ENCODE measurements at places on chromosomes 4 and X.

DNA sequence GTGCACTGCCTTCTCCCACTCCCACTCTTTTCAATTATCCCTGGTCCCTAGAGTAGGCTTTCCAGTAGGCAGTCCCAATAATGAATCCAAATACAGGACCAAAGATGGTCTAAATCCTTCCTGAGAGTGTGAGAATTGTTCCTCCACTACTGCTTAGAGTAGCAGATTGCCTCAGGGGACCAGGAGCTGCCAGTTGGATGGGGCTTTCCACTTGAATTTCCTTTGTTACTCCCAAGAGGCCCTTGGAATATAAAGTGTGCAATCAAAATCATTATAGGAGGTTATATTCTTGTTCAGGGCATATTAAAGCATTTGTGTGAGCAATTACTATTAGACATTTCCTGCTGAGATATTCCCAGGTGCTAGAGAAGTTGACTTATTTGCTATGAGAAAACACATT lies 156.6 kb upstream of the TLL1 start:
- no peak for DNase-seq

GRCh38 chrX:386239-386767 lies 404 bp downstream of the PPP2R3B start:
- DNase-seq, result no peak

- DNase-seq, result no peak
Measured at GRCh38 chr4:56050625-56051024, 101.9 kb downstream of the CEP135 start.

DNA sequence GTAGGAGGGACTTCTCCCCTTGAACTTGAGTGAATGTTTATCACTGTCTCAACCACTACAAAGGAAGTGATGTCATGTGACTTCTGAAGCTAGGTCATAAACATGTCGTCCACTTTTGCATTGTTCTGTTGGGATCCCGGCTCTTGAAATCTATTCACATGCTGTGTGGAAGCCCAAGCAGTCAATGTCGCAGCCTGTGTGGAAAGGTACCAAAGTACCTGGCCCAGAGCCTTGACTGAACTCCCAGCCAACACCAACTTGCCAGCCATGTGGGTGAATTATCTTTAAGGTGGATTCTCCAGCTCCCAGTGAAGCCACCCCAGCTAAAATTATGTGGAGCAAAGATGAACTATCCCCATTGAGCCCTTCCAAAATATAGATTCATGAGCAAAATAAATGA lies 85.0 kb upstream of the USP38 start:
- DNase-seq, result no peak

- DNase-seq, result no peak
Measured at GRCh38 chr4:26035921-26036320, 121.9 kb downstream of the SMIM20 start.

DNA sequence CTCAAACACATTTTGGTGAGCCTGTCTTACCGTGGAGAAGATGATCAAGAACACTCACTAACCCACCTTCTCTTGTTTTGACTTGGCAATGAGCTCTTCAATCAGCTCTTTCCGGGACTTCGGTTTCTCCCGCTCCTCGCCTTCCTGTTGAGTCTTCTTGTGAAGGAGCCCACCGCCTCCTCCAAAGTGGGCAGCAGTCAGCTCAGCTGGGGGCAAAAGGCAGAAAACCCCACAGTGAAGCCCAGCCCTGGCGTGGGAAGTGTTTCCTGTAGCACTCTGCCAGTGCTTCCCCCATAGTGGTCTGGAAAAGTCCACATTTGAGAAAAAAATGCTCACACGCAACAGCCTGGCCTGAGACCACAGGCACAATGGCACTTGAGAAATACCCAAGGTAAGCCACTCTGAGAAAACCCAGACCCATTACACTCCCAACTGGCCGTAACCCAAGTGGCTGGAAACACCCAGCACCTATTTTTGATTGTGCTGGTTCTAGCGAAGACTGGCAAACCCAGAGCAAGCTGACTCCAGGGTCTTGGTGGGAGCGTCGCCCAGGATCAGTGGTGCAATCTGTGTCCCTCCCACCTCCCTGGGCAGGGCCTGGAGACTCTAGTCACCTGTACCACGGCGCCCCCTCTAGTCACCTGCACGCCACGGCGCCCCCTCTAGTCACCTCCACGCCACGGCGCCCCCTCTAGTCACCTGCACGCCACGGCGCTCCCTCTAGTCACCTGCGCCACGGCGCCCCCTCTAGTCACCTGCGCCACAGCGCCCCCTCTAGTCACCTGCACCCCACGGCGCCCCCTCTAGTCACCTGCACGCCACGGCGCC lies 8.6 kb downstream of the NOP14 start:
- DNase-seq, result peak; percentile 69

DNA sequence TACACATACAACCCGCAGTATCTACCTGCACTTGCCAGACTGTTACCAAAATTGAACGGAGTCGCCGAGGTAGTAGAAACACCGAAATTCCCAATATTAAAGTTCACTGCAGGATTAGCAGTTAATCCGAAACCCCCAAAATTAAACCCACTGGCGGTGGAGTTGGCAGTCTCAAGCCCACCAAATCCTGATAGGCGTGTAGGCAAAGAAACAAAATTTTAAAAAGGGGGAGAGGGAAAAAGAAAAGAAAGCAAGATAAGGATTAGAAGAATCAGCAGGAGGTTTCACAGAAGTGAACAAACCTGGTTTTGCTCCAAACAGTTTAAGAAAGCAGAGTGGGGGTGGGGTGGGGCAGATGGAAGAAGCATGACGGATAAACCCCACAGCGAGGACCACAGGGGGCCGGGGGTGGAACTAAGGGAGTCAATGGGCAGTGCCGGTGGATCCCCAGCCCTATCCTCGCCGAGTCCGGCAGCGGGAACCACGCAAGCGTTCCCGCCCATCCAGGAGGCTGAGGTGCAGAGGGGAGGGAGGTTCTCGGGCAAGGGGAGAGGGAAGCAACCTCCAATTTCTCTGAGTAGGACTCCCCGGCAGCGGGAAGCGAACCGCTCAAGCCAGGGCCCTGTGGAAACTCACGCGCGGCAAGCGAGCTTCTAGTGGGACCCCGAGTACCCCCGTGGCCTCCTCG lies 599 bp downstream of the NUP54 start:
- peak; percentile 69 for DNase-seq

- no peak for DNase-seq
Measured at GRCh38 chrX:134653835-134654234, 4.4 kb downstream of the PLAC1 start.

GRCh38 chr4:163920426-163920825 lies 425.9 kb downstream of the TMA16 start:
- DNase-seq, result no peak

DNA sequence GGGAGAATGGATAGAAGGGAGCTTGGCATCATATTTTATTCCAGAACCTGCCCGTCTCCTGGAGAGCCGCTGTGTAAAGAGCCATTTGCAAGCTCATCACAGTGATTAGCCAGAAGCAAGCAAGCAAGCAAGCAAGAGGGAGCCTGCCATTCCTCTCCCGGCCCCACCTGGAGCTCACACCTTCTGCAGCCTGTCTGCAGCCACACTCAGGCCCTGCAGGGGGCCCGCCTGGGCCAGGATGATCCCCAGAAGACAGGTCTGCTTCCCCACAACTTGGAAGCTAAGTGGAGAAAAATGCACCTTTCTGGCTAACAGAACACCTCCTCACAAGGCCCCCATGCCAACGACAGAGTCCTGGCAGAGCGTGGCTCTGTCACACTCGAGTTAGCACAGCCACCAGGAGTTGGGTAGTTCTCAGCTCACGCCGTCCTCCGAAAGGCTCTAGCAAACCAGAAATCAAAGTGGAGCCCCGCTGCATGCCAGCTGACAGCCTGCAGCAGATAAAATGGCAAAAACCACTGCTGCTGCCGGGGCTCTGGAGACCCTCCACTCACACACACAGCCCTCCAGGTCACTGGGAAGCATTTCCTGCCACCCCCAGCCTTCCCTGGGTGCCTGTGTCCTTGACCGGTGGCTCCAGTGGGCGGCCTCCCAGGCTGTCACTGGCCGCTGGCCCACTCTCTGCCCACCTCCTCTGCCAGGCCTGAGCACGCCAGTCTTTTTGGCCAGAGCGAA lies 54.9 kb downstream of the DCTD start:
- no peak for DNase-seq

GRCh38 chrX:130719413-130719812 lies 183.6 kb downstream of the ENOX2 start:
- no peak for DNase-seq

DNA sequence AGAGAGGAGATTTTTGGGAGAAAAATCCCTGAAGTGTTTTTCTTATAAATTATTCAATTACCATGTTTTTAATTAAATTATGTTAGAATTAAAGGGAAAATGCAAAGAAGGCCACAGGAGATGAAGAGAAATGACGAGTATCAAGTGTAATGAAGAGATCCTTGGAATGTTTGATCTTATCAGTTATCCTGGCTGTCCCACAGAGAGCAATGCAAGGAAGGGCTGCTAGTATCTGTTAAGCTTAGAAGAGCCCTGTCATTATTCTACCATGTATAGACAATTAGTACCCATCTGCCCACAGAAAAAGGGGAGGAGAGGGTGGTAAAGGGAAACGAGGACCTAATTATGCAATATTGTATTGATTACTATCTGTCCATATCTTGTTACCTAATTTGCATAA lies 257.1 kb downstream of the BANK1 start:
- DNase-seq, result no peak

- DNase-seq, result no peak
Measured at GRCh38 chr4:3667258-3667657, 98.9 kb upstream of the ADRA2C start.

DNA sequence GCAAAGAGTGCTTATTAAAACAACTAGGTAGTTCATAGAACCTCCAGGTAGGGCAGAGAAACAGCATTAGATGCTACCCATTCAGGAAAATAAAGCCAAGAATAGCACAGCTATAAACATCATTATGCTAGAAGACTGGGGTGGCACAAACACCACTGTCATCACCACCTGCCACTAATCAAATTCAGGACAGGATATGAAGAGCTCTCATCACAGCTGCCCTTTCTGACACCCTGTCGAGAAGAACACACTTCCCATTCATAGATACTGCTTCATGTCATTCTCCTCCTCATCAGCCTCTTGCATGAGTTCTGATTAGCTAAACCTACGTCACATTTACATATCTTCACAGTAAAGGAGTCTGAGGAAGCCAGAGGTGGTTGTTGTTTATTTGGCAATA lies 692.3 kb upstream of the HS3ST1 start:
- DNase-seq, result no peak

GRCh38 chr4:187179086-187180058 lies 455.7 kb upstream of the FAT1 start:
- DNase-seq, result no peak

- DNase-seq, result no peak
Measured at GRCh38 chr4:105950701-105951100, 55.4 kb downstream of the NPNT start.

DNA sequence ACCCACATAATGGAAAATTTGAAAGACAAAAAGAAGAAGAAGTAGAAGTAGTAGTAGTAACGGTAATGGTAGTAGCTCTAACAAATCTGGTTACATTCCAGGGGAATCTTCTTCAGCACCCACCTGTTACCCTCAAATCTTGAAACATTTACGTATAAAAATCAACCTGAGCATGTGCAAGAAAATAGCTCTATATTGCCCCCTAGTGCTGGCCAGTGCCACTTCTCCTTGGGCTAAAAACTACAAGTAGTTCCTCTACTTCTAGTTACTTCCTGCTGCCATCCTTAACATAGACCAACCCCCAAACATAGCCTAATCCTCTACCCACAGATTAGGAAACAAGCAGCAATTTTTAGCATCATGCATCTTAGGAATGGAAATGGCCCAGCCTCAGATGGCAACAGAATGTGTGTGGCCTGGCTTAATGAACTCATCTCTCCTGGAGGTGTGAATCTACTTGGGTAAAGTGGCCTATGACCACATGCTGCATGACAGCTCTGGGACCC lies 3.1 kb downstream of the PDGFC start:
- peak; percentile 85 for DNase-seq

DNA sequence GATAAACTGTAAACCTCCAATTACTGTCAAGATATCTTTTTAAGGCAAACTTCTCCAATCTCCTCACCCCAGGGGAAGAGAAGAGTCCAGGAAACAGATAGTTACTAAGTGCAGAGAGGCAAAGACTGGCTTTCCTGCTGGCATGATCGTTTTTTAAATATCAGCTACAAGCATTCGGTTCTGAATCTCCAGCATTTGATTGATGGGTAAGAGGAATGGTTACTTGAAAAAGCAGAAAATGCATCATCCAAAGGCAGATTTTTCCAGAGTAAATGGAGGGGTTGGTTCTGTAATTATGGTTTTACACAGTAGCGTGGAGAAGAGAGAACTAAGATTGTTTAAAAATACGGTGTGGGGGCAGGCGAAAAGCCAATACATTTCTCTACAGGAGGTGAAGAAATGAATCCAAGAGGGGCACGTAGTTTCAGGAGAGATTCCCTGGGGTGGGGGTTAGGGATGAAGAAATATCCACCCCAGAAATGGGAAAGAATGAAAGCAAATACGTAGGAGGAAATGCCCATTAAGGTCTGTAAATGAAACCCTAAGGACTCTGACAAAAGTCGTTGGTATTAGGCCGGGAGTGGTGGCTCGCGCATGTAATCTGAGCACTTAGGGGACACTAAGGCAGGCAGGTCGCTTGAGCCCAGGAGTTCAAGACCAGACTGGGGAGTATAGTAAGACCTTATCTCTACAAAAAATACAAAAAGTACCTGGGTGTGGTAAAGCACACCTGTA lies 248.3 kb downstream of the DHRSX start:
- DNase-seq, result no peak

- no peak for DNase-seq
Measured at GRCh38 chr4:15317246-15317645, 110.6 kb upstream of the C1QTNF7 start.

DNA sequence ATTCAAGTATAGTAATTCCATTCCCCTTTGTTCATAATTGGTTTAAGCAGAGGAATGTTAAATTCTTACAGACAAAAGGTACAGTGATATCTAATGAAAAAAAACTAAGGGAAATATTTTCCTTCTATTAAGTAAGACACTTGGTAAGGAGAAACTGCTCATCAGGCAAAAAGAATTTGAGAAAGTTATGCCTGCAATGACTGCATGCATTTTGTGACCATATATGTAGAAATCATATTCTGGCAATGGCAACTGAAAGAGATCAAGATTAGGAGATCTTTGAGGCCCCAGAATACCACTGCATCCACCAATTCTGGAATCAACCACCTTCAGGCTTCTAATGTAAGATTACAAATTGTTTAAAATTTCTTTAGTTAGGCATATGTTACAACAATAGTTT lies 364.8 kb downstream of the PCDH10 start:
- DNase-seq, result no peak

- peak; percentile 47 for DNase-seq
Measured at GRCh38 chr4:83108101-83108861, 6.2 kb downstream of the PLAC8 start.

GRCh38 chr4:89353514-89353913 lies 45.9 kb upstream of the GPRIN3 start:
- no peak for DNase-seq

DNA sequence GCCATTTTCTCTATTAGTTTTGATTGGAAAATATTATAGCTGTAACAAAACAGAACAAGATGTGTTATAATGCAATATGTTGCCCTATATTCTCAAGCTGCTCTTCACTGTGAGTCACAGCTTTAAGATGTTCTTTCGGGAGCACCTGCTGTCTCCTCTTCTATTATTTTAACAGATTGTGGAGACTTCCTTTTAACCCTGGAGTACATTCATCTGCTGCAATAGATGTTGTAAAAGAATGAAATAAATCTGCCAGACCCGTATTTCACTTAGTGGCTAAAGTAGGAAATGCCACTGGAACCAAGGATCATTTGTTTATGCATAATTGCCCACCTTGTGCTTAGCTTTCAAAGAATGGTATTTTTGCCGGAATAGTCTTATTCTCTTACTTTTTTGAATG lies 11.1 kb downstream of the LSM6 start:
- no peak for DNase-seq
